ENCODE measurements at places on chromosomes 11 and 22.
A peak's percentile ranks its signal among the peaks of the same experiment; 100 is the strongest.

DNA sequence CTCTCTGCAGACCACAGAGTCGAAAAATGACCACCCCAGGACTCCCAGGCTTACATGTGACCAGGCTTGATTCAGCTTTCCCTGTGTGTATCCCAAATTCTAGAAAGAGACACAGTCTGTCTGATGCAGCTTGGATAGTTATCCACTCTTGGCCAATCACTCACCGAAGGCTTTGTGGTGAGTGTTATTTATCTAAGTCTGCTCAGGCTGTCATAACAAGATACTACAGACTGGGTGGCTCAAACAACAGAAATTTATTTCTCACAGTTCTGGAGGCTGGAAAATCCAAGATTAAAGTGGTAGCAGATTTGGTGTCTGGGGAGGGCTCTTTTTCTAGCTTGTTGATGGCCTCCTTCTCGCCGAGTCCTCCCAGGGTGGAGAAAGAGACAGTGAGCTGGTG lies 63.2 kb downstream of the ZBTB16 start:
- DNase-seq, result no peak

GRCh38 chr22:43110927-43111623 lies 525 bp downstream of the BIK start:
- DNase-seq, result no peak

- no peak for DNase-seq
These were observed 3.7 kb upstream of the MIEF1 start for GRCh38 chr22:39498368-39498767.

GRCh38 chr22:25447686-25448434 lies 116.6 kb upstream of the GRK3 start:
- DNase-seq, result peak; percentile 80

GRCh38 chr11:2952290-2952689 lies 23.1 kb upstream of the PHLDA2 start:
- no peak for DNase-seq

- DNase-seq, result no peak
These were observed 204.4 kb downstream of the ADAMTS15 start for GRCh38 chr11:130652671-130653335.

All from T-helper 1 cell (primary cell).